ENCODE measurements at places on chromosomes 3 and 15.

DNA sequence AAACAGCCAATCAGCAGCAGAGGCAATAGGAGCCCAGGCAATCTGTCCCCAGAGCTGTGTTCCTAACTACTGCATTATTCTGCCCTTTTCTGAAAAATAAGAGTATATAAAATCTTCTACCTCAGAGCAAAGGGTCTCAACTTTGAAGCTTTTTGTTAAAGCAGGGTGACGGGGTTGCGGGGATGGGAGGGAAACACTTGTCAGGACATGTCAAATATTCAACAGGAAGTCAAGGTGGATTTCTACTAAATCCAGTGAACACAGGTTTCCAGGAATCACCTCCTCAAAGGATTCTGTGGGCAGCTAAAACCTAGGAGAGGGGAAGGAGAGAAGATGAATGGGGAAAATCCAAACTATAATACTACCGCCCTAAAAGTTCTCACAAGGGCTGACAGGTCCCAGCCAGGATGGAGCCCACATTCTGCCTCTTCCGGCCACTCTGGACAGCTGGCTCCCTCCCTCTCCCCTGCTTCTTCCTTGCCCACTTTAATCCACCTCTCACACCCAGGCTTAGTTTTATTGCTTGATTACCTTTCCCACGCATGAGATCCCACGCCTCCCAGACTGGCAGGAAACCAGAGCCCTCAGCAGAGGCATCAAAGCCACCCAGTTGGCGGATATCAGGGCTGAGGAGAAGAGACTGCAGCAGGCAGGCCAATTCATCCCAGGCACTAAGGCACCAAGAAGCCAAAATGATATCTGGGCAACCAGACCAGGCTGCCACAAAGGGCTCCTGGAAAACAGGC is 77.2 kb downstream of the OSBPL10 start:
- DNase-seq: no peak

- DNase-seq: no peak
Observed at GRCh38 chr15:78715930-78716329, 74.9 kb upstream of the CHRNB4 start.

DNA sequence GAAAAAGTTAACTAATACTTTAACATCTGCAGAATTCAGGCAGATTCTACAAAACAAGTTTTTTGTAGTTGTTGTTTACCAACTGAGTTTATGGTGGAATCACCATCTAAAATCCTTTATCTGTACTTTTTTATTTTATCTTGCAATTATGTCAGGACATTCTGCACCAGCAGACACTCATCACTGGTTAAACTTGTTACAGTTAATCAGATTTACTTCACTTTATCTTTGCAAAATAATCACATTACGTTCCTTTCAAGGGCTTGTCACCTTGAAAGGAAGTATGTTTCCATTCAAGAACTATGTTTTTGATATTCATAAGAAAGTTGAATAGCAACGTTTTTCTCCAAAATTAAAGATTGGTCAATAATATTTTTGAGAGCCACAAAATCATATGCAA is 796.6 kb upstream of the ROBO1 start:
- DNase-seq: no peak

GRCh38 chr15:30974112-30974511 is 17.3 kb downstream of the MTMR10 start:
- DNase-seq: no peak

DNA sequence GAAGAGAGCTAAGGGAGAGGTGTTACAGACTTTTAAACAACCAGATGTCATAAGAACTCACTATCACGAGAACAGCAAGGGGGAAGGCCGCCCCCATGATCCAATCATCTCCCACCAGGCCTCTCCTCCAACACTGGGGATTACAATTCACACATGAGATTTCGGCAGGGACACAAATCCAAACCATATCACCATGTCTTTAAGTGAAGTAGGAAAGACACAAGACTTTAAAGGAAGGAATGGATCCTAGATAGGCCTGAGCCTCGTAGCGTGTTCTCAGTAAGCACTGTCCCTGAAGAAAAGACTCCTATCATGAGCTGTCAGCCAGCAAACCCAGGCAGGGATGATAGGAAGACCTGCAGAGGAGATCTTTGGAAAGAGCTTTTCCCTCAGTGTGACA is 15.1 kb upstream of the RPS27L start:
- no peak for DNase-seq

GRCh38 chr3:99418209-99418635 is 220.2 kb upstream of the COL8A1 start:
- DNase-seq: no peak

- DNase-seq: no peak
Observed at GRCh38 chr3:128681369-128681829, 30.8 kb upstream of the RPN1 start.

DNA sequence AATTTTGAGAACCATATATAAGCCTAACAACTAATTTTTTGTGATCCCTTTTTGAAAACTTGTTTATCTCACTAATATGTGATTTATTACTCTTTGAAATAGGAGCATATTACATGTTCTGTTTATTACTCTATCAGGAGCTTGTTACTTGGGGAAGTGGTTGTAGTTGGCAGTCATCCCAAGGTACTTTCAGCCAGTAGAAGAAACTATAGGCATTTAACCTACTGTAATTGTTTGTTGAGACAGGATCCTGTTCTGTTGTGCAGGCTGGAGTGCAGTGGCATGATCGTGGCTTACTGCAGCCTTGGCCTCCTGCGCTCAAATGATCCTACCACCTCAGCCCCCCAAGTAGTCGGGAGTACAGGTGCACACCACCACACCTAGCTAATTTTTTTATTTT is 195.6 kb downstream of the TCF12 start:
- no peak for DNase-seq

Data from CD4-positive, alpha-beta T cell treated with Interleukin-6 for 4 hours (primary cell).